AG20443 (cell line): ENCODE measurements at places on chromosomes 13 and 19.

- no peak for DNase-seq
Observed at GRCh38 chr13:100657881-100658315, 16.7 kb downstream of the TMTC4 start.

DNA sequence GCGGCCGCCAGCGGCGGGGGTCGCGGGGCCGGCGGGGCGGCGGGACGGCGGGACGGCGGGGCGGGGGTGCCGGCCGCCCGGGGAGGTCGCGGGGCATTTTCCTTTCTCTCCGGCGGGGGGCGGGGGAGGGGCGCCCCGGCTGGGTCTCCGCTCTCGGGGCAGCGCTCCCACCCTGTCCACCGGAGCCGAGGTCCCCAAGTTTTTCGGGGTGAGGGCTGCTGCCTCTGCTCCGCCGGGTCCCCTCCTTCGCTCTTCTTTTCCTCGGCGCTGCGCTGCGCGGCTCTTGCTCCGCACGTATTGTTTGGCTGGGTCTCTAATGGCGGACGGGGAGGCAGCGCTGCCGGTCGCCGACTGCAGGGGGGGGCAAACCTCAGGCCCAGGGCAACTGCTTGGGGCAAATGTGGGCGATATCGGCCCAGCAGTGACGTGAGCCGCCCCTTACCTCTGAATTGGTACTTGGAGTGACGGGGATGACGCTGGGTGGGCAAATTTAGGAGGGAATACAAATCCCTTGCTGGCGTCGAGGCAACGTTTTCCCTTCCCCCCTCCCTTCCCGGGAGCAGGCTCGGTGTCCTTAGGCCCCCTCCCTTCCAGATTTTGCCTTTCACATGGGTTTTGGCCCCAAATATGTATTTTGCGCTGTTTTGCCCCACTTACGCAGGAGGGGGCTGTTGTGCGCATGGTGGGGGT lies 759 bp downstream of the ZMYM2 start:
- DNase-seq, result peak; percentile 65

- no peak for DNase-seq
Observed at GRCh38 chr19:21765151-21765550, 2.2 kb downstream of the ZNF100 start.

DNA sequence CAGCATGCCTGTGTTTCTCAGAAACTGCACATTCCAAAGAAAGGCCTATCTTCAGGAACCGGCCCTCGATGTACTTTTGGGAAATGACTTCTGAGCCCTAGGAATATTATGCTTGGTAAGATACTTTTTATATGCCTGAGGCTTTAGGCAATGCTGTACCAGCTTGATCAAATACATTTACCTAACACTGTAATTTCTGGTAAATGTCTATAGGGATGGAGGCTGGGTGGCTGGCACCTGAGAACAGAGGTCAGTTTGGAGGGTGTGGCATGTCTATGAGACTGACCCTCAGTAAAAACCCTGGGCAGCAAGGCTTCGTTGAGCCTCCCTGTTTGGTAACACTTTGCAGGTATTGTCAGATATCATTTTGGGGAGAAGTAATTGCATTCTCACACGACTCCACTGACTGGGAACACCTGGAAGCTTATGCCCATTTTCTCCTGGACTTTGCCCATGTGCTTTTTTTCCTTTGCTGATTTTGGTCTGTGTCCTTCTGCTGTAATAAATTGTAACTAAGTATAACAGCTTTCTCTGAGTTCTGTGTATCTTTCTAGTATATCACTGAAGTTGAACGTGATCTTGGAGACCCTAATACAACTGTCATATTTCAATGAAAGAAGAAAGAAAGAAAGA lies 1339.1 kb downstream of the OLFM4 start:
- no peak for DNase-seq

GRCh38 chr13:76012091-76012721 lies 376.1 kb downstream of the LMO7 start:
- DNase-seq, result peak; percentile 22

DNA sequence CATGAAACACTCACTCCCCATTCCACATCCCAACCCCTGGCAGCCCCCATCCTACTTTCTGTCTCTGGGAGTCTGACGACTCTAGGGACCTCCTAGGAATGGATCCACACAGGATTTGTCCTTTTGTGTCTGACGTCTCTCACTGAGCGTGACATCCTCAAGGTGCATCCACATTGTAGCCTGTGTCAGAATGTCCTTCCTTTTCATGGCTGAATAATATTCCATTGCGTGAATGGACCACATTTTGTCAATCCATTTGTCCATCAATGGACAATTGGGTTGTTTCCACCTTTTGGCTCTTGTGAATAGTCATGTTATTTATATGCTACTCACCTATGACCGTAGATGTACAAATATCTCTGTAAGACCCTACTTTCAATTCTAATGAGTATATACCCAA lies 16.8 kb upstream of the NMRK2 start:
- DNase-seq, result no peak

DNA sequence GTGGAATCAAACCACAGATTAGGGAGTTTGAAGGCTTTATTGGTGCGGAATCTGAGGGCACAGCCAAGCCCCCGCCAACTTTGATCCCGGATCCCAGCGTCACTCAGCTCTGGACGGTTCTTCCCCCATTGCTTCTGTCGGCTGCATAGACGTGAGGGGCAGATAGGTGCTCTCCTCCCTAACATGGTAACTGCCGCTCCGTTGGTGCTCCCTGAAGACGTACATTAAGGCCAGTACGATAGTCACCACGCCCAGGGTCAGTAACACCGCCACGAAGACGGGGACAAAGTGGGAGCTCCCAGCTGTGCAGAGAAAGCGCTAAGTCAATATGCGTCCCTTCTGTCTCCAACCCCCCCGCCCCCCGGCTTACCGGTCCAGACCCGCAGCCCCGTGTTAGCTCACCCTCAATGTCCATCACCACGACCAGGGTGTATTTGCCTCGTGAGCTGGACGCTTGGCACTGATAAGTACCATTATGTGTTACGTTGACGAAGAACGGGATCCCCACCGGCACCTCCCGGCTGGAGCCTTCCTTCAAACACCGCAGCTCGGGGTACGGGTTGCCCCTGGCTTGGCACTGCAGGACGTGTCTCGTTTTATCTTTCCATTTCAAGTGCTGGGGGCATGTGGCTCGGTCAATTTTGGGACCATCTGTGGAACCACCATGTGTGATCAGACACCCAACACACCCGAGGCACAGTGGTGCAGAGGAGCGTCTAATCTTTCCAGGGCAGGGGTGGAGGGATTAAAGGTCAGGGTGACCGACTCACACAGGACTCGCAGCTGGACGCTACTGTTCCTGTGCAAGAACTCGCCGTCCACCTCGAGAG lies 644 bp upstream of the RAVER1 start:
- DNase-seq, result no peak
